Fibroblast of skin of left quadriceps (primary cell): ENCODE measurements at places on chromosomes 5 and 9.

GRCh38 chr9:121835587-121836365 is 184.3 kb downstream of the DAB2IP start:
- DNase-seq: no peak

DNA sequence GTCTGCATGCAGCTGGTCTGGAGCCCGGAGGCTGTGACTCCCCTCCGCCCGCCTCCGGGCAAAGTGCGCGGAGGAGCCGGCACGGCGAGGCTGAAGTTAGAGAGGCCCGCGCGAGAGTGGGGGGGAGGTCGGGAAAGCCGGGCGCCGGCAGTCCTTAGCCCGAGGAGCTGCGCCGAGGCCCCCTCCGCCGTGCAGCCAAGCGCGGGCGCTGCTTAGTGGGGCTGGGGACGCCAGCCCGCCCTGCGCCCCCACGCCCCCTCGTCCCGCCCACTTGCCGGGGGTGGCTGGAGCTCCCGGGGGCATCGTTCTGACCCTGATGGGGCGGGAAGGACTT is 403 bp downstream of the NINJ1 start:
- no peak for DNase-seq

DNA sequence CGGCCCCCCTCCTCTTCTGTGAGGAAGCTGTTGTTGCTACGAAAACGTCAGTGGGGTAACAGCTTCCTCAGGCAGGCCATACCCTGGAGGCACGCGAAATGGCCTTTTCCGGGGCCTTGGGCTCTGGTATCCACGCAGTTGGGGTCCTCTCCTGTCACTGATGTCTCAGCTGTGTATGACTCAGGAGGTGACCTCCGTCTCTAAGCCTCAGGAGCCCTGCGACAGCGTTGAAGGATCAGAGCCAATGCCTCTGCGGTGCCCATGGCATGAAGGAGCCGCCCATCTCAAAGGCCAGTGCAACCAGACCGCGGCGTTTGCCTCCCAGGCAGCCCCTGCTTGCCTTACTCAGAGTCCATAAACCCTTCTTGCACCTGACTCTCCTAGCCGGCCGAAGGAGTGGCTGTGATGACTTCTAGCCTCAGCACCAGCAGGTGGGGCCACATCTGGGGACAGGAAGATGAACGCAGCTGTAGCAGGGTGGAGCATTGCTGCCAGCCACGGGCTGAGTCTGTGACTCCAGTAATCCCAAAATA is 1.0 kb upstream of the MXD3 start:
- DNase-seq: no peak

GRCh38 chr9:25481372-25481771 is 196.9 kb downstream of the TUSC1 start:
- no peak for DNase-seq

GRCh38 chr5:24320643-24321042 is 324.1 kb downstream of the CDH10 start:
- DNase-seq: no peak

- no peak for DNase-seq
Observed at GRCh38 chr9:103988821-103989220, 105.3 kb upstream of the SMC2 start.

- DNase-seq: no peak
Observed at GRCh38 chr9:89993678-89994630, 389.1 kb downstream of the GADD45G start.

DNA sequence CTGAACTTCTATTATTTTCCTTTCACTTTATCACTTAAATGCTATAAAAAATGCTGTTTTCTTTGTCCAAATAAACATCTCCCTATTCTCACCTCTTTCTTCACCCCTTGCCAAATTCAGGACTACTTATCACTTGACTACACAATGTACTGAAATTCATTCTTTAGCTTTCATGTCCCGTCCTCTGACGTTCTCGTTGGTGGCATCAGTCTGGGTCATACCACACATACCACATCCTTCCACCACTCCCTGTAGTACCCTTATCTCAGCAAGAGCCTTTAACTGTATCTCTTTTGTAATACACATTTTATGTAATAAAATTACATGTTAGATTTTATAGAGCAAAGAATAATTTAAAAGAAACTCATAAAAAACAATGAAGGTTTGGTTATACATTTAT is 231.1 kb upstream of the PAPPA start:
- no peak for DNase-seq

- no peak for DNase-seq
Observed at GRCh38 chr9:137070201-137070905, at the start of gene SAPCD2. SAPCD2 (minus strand) TSS chr9:137070557; CDS start chr9:137070460, 97 bp downstream.
